ENCODE measurements at places on chromosomes 12 and 14.

DNA sequence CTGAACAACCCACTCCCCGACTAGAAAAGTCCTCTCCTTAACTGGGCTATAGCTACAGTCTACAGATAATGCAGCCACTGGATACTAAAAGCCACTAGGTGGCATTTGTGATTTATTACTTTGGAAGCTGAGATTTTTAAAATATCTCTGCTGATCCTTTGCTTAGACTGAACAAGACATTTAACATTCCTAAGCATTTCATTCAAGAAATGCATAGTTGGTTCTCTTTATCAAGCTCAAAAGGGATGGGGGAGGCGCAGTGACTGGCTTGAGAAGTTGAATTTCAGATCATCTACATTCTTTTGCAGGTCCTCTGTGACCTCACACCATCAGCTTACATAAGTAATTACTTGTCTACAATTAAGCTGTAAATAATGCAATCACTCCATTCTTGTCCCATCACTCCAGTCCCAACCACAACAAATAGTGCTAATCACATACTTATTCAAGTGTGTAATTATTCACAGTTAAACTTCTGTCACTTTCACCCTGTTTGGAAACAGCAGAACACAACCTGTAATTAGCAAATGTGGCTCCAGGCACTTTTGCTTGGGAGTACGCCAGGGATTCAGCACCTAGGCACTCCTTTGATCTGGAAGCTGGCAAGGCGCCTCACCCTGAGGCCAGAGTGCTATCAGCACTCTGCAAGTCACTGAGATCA is 203.6 kb downstream of the NOVA1 start:
- DNase-seq, result no peak

DNA sequence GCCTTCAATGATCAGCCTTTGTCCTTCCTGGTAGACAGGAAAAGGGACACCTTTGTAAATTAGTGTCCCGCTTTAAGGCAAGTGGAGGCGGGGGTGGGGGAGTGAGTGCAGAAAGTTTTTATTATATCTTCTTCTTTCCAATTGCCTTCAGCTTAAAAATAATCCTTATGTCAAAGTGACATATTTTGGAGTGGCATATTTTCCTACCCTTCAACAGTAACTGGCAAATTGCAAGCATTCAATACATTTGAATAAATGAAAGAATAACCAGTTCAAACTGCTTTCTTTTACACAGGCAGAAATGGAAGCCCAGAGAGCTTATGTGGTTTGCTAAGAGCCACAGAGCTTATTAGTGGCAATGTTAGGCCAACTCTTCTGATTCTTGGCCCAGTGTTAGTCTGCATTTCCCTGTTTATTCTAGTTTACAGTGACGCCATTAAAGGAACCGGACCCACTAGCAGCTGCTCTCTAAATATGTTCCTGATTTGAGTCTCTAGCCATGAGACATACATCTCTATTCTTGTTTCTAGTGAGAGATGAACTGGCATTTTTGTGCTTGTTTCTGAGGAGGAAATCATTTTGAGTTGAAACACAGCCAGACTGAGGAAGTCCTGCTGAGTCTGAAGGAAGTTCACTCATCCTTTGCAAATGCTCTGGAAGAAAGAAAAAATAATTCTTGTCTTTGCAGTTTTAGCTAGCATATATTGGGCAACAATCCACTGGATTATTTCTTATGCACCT is 468.7 kb downstream of the NOVA1 start:
- no peak for DNase-seq

DNA sequence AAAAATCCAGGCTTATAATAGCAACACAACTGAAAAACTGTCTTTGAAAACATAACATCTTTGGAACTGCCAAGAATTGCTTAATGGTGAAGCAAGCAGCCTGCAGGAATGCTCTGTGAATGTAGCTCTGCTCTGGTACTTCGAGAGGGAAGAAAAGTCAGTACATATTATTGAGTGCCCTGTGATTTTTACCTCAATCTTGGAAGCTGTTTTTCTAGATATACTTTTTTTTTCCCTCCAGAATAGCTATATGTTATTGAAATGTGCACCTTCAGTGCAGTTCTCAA is 508.1 kb downstream of the PCNX1 start:
- no peak for DNase-seq

GRCh38 chr14:100106250-100107112 is 41.3 kb downstream of the EVL start:
- no peak for DNase-seq

GRCh38 chr12:132422040-132422380 is 67.9 kb upstream of the FBRSL1 start:
- DNase-seq, result no peak

DNA sequence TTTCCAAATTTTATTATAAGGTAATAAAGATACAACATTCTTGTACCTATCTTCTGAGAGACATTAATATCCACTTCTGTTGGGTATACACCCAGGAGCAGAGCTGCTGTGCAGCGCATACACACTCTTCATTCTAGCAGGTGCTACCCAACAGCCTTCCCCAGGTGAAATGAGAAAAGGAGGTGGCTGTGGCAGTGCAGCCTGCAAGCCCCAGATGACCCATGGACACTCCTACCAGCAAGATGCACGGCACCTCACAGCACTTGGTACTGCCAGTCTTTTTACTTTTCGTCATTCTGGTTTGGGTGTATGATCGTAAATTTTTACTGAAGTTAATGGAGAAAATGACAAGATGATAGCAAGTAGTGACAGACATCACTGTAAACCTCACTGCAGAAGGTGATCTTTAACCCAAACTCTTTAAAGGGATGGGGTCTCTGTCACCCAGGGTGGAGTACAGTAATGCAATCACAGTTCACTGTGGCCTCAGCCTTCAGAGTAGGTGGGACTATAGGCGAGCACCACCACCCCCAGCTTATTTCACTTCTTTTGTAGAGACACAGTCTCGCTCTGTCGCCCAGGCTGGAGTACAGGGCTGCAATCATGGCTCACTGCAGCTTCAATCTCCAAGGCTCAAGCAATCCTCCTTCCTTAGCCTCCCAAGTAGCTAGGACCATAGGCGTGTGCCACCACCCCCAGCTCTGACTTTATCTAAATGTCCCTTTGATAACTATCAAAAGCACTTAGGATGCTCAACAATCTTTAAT is 26.5 kb downstream of the VPS37B start:
- no peak for DNase-seq

DNA sequence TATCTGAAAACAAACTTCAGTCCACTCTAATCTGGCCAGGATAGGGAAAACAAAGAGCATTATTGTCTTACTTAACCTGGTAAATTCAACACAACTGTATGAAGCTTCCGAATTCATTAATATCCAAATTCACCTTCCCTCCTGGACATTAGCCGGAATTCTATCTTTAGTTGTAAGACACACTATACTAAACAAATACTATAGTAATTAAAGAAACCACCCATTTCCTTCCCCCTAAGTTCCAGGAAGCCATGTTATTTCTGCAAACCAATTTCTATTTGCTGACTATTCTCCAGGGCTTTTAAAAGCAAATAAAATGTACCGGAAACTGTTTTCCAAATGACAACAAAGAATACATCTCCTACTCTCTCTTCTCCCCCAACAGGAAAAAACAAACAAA is 122.7 kb upstream of the MDM1 start:
- no peak for DNase-seq

DNA sequence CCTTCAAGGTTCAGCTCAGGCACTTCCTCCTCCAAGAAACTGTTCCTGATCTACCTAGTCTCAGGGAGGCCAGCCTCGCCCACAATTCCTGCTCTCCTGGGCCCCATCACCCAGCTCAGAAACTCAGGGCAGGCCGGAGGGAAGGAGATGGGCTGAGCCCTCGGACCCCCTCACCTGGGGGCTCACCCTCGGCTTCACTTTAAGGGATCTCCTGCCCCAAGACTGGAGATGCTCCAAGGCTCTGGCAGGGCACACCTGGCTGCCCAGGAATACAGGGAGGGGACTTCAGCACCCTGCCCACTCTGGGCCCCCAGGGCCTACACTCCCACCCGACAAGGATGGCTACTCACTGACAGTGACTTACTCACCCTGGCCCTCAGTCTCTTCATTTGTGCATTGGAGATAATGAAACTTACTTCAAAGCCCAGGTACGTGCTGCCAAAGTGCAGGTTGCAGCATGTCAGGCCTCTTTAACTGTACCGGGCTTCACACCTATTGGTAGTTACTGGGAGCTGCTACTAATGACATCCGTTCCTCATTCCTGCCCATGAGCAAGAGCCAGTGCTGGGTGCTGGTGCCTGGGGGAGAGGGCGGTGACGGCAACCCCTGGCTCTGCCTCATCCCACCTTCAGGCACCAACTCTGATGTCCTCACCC is 21.0 kb upstream of the PPP1R13B start:
- no peak for DNase-seq

- peak; percentile 59 for DNase-seq
These were observed 209.7 kb upstream of the ATP2B1 start for GRCh38 chr12:89918172-89918846.

- DNase-seq, result no peak
These were observed 8.5 kb downstream of the CRACR2A start for GRCh38 chr12:3744229-3744901.

DNA sequence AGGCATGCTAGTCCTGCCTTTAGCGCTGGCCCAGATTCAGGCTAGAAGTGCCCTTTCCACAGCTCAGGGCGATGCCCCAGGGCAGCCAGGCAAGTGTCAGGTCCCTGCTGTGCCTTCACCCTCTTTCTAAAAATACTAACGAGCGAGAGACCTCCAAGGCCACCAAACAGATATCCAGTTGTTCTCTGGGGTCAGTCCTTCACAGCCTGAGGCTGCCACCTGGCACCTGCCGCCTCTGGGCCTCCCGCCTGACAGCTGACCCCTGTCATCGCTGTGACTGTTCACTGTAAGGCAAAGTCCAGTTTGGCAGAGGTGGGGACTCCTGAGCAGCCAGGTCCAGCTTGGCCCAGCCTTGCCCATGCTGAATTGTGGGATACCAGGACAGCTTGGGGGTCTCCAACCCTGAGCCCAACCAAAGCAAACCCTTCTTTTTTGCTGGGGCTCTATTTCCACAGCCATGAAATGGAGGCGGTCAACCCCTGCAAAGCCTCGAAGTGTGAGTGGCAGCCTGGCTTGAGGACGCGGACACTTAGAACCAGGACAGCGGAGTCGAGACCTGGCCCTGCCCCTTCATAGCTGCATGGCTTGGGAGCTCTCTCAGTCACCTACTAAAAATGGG is 79.9 kb downstream of the NINJ2 start:
- no peak for DNase-seq

DNA sequence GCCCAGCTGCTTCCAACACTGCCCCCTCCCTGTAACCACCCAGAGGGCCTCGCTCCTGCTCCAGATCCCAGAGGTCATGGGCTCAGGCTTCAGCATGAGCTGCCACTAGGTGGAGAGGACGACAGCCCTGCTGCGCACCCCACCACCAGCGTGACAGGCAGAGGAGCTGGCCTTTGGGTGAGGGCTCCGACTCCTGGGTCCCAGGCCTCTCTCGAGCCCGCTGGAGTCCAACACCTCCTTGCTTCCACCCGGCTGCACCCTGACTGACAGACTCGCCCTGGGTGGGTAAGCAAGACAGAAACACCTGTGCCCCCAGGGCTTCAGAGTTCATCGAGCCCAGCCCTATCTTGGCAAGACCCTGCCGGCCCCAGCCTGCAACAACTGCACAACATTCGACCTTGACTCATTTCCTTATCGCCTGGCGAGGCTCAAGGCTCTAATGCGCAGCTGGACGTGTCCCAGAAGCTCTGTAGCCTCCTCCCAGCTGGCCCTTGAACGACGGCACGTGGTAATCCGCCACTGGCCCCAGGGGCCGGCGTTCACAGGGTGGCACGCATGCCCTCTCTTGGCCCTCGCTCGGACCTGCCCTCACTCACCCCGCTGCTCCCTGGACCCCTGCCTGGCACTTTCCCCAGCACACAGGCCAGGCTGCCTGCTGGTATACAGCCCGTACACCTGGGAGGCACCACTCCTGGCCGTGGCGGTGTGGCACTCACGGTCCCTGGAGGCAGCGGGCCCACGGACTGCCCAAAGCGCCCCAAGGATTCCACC is 28.0 kb downstream of the VPS37B start:
- DNase-seq, result no peak

- DNase-seq, result no peak
These were observed 17.0 kb downstream of the PSEN1 start for GRCh38 chr14:73153272-73153671.
